ENCODE measurements at places on chromosomes 16 and 17.

- DNase-seq: no peak
These were observed 18.7 kb downstream of the USP36 start for GRCh38 chr17:78821961-78822360.

DNA sequence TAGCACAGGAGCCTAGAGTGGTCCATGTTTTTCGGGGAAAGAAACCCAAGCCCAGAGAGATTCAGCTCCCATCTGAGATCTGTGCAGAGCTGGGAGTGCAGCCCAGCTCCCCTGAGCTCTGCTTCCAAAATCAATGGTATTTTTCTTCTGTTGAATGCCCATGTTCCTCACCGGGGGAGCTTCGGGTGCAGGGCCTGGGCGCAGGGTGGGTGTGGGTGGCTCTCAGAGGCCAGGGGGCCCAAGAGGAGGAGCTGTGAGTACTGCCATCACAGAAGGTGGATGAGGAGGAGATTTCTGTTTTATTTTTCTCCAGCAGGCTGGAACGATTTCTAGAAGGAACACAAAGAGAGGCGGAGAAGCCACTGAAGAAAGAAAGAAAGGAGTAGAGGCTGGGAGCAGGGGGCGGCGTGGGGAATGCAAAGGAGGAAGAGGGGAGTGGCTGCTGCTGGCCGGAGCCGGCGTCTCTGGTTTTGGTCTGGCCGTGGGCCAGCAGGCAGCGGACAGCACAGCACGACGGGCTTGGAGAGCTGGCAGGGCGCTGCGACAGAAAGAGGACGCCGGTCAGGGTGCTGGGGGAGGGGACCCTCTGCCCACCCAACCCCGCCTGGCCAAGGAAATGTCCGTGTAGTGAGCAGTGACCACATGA, 76.2 kb upstream of the KSR1 start:
- DNase-seq: no peak

DNA sequence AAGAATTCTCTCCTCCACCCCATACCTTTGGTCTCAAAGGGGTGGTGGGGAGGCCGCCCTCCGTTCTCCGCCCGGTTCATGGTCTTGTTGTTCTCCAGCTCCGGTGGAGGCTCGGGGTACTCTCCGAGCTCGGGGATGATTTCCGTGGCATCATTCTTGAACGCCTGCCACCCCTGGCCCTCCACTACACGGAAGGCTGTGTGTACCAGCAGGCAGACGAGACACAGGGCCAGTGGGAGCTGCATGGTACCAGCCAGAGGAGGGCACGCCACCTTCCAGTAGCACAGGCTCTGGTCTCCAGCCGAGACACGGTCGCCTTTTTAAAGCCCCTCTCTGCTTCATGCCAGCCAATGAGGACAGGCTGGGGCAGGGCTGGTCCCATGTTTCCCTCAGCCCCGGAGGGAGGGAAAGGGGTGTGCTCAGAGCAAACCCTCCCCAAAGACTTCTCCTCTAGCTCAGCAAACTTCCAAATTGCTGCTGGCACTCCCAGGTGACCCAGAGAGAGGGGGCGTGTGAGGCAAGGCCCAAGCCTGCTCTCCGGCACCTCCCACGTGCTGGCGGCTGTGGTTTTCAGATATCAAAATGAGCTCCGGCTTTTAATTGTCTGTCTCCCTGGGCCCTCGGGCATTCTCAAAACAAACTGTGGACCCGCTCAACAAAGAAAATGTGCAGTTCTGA, at the start of gene SOST:
Gene SOST, minus strand, starts transcription at position 295 of the 678 bp plus-strand sequence. Its CDS starts 50 bp downstream, at position 245.
- DNase-seq: no peak

DNA sequence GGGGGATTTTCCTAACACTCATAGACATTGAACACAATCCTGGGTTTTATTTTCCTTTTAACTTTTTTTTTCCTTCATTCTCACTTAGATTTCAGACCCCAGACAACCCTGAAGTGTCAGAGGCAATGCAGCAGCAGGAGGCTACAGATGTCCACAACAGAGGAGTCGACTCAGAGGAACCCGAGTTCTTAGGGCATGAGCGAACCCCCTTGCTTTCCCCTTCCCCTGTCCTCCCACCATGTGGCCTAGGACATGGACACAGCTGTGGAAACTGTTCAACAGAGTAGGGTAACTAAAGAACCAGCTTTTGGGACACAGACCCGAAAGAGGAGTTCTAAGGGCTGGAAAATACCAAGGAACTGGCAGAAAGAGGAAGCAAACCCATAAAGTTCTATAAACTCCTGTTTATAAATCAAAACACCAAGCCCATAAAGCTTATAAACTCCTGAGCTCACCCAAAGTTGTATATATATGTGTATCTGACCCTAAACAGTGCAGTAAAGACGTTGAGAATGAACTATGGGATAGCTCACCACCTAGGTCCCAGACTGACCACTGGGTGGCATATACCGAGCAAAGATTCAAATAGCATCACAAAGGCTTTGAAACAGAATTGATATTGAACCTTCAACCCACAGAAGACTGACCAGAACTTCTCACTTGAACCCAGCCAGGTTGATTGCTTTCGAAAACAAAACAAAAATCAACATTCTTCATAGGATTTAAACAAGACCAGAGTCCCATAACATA, 33.9 kb downstream of the CMTM4 start:
- no peak for DNase-seq

- DNase-seq: no peak
These were observed 5.8 kb upstream of the MT4 start for GRCh38 chr16:56559109-56559508.

- DNase-seq: no peak
These were observed 152.7 kb upstream of the GSE1 start for GRCh38 chr16:85460252-85461021.

GRCh38 chr17:1787301-1787902, 25.5 kb downstream of the SERPINF1 start:
- DNase-seq: no peak

GRCh38 chr17:75047398-75048098, 523 bp downstream of the KCTD2 start:
- no peak for DNase-seq

DNA sequence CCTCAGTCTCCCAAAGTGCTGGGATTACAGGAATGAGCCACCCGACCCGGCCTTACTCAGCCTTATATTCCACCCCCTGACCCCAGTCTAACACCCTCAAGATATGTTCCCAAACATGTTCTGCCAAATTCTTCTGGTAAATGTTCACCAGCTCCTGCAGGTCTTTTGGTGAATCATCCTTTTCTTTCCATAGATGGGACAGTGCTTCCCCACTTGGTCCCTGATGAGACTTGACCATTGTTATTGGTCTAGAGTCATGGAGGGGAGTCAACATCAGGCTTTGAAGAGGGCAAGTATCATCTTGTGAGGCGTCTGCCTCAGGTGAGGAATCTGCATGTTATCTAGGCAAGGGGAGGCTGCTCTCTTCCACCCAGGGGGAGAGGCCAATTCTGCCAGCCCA, 10.4 kb upstream of the RUNDC3A start:
- no peak for DNase-seq

- DNase-seq: no peak
These were observed 16.4 kb upstream of the SEC14L1 start for GRCh38 chr17:77124192-77124889.

GRCh38 chr16:13772782-13773181, 147.2 kb upstream of the ERCC4 start:
- DNase-seq: no peak

DNA sequence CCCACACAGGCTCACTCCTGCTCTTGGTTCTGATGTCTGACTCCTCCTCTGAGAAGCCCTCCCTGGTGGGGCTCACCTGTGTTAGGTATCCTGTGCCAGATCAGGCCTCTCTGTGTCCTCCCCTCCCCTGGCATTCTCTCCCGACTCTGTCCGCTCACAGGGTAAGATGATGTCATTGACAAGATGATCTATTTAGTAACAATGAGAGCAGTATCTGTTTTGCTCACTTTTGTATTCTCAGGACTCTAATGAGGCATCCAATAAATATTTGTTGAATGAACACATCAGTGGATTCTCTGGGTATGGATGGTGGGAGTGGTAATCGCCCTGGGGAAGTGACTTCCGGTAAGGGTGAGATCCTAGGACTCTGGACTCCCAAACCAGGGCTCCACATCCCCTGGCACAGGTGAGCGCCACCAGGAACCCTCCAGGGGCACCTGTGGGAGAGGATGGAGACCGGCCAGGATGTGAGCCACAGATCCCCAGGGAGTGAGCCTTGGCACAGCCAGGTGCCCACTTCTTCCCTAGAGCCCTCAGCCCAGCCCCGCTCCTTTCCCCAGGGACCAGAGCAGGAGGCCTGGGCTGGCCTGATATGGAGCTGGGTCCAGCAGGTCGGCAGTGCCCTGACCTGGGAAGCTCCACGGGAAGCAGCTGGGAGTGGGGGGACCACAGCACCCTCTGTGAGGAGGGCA, 5.4 kb upstream of the HAP1 start:
- DNase-seq: no peak

DNA sequence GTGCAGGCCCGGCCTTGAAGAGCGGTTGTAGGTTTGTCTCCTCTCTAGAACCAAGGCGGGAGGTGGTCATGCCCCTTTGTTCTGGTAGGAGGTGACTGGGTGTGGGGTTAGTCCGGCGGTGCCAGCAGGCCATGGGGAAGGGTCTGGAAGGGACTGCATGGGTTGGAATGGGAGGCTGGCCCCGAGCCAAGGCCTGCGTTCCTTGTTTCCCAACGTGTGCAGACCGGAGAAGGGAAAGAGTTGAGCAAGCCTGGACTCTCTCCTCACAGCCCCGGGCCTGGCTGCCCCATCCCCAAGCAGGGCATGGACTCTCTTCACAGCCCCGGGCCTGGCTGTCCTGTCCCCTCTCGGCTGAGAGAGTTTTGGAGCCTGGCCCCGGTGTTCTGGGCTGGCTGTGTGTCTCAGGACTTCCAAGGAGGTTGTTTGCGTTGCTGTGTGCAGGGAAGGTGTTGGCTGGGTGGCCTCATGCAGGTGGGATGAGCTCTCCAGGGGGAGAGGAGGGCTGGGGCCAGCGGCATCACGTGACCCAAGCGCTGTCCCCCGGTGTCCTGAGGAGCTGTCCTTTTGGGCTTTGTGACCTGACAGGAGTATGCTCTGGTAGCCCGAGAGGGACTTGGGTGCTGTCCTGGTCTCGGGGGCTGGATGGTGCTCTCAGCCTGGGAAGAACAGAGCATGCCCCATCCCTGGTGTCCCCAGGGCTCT, 2.6 kb downstream of the CACNA1H start:
- no peak for DNase-seq

DNA sequence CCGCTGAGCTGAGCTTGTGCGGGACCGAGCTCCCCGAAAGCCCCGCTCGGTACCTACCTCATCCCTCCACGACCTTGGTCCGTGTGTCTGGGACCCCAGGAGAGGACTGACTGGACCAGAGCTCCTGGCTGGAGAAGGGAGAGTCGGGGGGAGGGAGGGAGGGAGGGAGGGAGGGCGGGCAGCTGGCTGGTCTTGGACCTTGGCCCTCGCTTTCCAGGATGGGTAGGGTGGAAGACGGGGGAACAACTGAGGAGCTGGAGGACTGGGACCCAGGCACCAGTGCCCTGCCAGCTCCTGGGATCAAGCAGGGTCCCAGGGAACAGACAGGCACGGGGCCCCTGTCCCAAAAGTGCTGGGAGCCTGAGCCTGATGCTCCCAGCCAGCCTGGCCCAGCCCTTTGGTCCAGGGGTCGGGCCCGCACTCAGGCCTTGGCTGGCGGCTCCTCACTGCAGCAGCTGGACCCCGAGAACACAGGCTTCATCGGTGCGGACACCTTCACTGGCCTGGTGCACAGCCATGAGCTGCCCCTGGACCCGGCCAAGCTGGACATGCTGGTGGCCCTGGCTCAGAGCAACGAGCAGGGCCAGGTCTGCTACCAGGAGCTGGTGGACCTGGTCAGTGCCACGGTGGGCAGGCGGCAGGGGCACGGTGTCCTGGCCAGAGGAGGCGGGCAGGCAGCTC, 553 bp downstream of the RHBDL1 start:
- no peak for DNase-seq

GRCh38 chr16:19062706-19063105, 4.7 kb upstream of the COQ7 start:
- no peak for DNase-seq

DNA sequence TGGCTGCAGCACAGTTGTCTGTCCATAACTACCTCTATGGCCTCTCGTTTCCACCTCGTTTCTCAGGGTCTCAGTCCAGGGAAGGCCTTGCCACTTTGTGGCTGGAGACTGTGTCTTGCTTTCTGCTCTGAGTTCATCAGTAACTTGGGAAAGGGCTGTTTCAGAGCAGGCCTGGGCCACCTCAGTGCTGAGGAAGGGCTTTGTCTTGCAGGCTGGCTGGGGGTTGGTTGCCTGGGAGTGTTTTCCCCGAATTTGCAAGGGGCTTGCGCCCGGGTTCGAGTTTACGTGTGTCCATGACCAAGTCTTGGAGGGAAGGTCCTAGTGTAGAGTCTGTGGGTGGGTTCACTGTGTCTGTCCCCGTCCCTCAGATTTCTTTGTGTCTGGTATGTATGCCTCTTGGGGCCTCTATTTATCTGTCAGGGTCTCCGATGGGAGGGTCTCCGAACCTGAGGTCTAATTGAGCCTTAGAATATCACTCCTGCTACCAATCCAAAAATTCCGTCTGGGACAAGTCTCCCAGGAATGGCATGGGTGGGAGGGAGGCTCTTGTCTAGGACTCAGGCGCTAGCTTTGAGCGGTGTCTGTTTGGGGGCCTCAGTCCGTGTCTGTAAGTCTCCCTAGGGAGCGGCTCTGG, 594 bp upstream of the TGFB1I1 start:
- DNase-seq: no peak

DNA sequence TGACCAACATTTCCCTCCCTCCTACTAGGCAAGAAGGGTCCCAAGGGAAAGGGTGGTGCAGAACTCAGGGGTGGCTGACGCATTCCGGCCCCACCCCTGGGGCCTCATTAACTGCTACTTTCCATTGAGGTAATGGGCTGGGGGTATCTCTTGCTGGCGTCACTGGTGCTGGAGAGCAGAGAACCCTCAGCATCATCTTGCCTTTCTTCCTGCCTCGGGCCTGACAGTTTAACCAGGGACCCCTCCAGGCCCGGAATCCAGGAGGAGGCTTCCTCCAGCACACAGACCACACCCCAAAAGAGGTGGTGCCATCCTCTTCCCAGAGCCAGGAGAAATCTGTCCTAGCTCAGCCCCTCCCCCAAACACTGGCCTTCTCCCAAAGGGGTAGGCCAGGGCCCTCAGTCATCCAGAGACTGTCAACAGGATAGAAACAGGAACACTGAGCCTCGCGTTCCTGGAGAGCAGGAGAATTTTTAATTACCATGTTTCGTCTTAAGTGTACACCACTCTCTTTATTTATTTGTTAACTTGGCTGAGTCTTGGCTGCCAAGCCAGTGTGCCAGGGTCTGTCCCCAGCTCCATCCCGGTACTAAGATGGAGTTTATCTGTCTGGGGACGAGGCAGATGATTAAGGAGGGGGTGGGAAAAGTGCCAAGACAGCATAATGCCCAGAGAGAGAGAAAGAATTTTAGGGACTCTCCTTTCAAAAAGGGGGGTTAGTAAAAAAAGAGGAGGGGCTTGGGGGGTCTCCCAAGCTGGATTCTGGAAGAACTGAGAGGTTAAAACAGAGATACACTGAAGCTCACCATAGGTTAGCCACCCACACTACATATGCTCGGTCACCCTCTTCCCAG, 5.1 kb downstream of the ETV4 start:
- DNase-seq: no peak

- no peak for DNase-seq
These were observed 17.8 kb downstream of the DOC2B start for GRCh38 chr17:163514-164098.

DNA sequence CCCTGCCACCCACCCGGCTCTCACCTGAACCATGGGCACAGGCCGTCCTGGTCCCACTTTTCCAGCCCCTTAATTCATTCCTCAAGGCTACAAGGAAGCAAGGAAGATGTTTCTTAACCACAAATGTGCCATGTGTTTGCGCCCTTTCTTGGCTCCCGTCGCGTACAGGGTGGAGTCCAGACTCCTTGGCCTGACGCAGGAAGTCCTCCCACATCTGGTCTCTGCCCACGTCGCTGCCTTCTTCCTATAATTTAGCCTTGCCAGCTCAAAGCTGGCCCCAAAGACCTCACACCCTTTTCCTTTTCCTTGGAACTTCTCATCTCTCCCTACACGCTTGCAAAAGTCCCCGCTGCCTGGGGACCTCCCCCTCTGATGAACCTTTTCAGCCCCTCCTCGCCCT, 38.8 kb upstream of the BHLHA9 start:
- DNase-seq: no peak

Measured in T-helper 22 cell (primary cell).